ENCODE measurements at places on chromosomes 16 and 17.
A peak's percentile ranks its signal among the peaks of the same experiment; 100 is the strongest.

DNA sequence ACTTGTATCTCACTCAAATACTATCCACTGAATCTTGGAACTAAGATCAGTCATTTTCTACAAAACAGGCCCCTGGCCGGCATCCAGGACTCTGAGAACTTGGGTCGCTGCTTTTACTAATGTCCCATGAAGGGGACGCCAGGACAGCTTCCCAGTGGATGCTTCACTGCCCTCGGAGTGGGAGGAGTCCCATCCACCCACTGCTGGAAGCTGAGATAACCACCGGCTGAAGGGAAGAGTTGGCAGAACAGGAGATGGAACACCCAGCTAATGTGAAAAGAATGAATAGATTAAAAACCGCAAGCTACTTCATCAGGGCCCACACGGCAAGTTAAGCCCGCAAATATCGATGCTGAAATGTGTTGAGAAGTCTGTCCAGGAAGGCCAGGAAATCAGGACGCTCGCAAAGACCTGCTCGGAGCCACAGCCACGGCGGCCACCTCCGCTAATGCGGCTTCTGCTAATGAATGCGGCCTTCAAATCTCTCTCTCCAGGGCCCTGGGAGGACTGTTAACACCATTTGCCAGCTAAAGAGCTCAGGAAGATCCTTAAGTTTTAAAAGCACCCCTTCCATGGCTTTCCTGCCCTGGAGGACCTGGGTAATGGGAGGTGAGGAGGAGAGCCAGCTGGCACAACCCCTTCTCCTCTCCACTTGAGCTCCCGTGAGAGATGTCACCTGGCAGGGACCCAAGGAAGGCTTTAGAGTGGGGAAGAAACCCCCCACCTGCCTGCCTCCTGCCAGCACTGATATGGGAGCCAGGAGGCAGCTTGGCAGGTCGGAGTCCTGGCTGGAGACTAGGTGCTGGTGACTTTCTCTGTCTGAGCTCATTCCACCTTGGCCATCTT, 226.6 kb upstream of the RPL38 start:
- no peak for DNase-seq

- DNase-seq, result no peak
These were observed 2.0 kb upstream of the SCN4A start for GRCh38 chr17:63974594-63975192.

DNA sequence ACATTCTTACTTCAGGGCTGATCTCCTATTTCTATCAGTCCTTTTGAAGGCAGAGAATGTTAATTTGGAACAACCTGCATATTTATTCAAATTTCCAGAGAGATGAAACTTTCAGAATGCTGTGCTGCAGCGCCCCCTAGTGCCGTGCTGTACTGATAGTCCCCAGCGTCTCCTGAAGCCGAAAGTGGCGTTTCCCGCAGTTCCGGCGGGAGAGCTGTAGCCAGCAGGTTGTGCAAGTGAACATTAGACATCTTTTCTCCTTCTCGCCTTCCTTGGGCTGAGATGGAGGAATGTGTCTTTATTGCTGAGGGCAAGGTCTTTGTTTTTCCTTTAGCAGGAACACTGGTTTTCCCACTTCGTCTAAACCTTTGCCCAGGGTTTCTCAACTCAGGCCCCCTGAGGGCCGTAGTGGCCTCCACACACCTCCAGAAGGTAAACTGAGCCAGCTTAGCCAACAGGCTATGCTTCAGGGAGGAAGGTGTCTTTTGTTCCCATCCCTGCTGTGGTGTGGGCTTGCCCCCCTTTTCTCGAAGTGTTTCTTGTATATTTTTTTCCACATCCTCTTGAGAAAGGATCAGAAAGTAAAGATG, 26.4 kb downstream of the USP10 start:
- peak; percentile 89 for DNase-seq

- DNase-seq, result no peak
These were observed 2.5 kb downstream of the SMIM5 start for GRCh38 chr17:75635610-75636202.

DNA sequence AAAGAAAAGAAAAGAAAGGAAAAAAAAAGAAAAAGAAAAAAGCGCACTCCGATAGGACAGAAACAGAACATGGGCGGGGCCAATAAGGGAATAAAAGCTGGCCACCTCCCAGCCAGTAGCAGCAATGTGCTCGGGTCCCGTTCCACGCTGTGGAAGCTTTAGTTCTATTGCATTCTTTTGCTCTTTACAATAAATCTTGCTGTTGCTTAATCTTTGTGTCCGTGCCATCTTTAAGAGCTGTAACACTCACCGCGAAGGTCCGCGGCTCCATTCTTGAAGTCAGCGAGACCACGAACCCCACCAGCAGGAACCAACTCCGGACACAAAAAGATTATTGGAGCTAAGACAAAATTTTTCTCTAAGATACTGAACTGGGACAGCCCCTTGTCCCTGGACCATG, 3.1 kb upstream of the ARL5C start:
- no peak for DNase-seq

- DNase-seq, result no peak
These were observed 27.5 kb downstream of the ITGAE start for GRCh38 chr17:3773511-3773910.

- DNase-seq, result no peak
These were observed 114.0 kb upstream of the GOT2 start for GRCh38 chr16:58847902-58848661.

- no peak for DNase-seq
These were observed 118.2 kb downstream of the CDK5R1 start for GRCh38 chr17:32604966-32605365.

- peak; percentile 39 for DNase-seq
These were observed 736 bp downstream of the CNP start for GRCh38 chr17:41967141-41967920.

- DNase-seq, result no peak
These were observed 12.6 kb upstream of the SNN start for GRCh38 chr16:11655655-11656054.

- no peak for DNase-seq
These were observed 454.9 kb downstream of the KCNJ2 start for GRCh38 chr17:70624211-70624610.

DNA sequence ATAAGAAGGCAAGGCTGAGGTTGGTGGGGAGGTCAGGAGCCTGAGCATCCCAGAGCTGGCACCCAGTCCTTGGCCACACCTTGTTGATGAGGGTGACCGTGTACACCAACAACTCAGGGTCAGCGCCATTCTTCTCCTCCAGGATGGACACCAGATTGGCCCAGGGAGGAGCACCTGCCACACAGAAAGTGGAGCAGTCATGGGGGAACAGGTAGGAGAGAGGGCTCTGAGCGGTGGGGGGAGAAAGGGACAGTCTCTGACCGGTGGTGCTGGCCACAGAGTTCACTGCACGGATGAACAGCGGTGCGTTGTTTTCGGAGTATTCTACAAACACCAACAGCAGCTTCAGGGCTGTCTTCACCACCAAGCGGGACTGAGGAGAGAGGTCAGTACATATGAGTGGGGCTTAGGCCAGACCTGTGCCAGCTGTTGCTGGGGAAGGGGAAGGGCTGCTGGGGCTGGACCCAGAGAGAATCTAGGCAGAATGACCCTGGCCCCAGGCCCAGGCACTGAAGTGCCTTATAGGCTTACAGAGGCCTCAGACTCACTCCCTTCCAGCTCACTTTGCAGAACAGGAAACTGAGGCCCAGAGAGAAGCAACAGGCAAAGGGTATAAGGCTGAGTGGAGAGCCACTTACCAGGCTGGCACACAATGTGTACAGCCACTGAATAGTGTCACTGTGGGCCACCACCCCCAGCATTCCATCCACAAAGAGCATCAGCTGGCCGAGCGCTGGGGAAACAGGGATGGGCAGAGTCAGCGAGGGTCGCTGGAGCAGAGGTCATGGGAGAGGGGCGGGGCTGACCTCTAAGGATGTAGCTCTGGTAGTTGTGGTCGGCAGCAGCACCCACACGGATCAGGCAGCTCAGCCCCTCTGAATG, 9.6 kb downstream of the FHOD1 start:
- DNase-seq, result no peak

DNA sequence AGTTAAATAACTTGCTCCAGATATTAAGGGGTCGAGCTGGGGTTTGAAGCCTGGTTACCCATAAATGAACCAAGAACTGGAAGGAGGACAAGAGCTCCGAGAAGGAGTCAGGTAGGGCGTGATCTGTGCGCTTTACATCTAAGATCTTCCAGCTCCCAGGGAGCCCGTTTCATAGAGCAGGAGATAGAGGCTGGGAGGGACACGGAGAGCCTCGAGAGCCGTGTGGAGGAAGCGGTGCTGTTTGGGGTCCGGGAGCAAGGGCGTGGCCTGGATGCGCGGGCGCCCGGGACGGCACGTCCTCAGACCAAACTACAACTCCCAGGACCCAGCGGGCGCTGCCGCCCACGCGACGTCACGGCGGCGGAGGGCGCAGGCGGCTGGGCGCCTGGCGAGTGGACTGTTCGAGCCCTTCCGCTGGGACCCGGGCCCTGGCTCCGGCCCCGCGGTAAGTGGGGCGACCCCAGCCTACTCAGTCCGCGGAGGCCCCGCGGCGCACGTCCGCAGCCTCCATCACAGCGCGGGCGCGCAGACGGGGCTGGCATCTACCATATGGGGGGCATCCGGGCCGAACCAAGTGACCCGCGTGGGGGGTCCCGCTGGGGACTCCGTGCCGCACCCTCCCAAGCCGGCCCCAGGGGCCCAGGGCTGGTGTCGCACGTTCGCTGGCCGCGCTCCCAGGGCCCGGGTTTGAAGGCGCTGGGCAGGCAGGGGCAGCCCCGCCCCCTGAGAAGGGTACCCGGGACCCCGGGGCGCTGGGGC, at the start of gene BCKDK:
Gene BCKDK, plus strand, starts transcription at position 352 of the 759 bp plus-strand sequence. CDS start 838 bp downstream, outside the sequence.
- peak; percentile 62 for DNase-seq

GRCh38 chr16:54055864-54056263, 230.7 kb downstream of the IRX3 start:
- DNase-seq, result no peak

DNA sequence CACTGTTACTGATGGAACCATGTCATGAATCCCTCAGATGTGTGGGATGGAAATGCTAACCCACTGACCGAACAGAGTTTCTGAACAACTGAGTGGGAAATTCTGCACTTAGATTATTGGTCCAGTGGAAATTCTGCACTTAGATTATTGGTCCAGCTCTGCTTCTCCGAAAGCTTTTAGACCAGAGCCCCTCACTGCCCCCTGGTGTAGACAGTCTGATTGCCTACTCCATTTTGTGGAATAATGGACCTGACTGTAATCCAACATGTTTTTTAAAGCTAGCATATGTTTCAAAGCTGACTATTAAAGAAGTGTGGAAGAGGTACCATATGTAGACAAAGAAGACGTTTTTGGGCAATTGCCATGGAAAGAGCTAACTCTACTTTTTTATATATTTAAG, 50.3 kb upstream of the TBX2 start:
- no peak for DNase-seq

- no peak for DNase-seq
These were observed 58.1 kb downstream of the IQCK start for GRCh38 chr16:19776147-19776546.

GRCh38 chr17:57485916-57486881, 229.9 kb downstream of the MSI2 start:
- DNase-seq, result no peak

GRCh38 chr17:4497101-4497824, 1.4 kb upstream of the SPNS2 start:
- no peak for DNase-seq

DNA sequence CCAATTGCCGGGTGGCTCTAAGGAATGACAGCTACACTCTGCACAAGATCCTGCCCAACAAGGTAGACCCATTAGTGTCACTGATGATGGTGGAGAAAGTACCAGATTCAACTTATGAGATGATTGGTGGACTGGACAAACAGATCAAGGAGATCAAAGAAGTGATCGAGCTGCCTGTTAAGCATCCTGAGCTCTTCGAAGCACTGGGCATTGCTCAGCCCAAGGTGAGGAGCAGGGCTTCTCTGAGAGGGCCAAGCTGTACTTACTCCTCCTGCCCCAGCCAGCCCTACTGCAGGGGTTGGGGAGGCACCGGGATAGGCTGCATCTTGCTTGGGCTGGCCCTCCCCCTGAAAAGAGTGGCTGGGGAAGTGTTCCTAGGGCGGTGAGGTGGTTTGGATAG, 2.8 kb upstream of the FTSJ3 start:
- DNase-seq, result no peak
